Neural progenitor cell (in vitro differentiated cells): ENCODE measurements at places on chromosomes 2 and 18.

DNA sequence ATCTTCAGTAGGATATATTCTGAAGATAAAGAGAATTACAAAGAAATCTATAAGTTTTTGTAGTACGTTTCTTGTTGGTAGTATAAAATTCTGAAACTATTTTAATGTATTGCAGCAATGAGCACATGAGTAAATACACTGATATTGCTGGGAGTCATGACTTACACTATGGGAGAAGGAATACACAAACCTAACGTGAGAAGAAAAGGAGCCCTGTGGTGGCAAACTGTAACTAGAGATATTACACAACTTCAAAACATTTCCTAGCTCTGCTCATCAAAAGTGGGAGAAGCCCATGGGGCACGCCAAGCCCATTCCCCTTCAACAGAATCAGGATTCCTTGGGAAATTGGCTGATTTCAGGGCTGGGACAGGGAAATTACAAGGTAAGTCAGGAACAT is 20.5 kb downstream of the SPIRE1 start:
- DNase-seq, result no peak

DNA sequence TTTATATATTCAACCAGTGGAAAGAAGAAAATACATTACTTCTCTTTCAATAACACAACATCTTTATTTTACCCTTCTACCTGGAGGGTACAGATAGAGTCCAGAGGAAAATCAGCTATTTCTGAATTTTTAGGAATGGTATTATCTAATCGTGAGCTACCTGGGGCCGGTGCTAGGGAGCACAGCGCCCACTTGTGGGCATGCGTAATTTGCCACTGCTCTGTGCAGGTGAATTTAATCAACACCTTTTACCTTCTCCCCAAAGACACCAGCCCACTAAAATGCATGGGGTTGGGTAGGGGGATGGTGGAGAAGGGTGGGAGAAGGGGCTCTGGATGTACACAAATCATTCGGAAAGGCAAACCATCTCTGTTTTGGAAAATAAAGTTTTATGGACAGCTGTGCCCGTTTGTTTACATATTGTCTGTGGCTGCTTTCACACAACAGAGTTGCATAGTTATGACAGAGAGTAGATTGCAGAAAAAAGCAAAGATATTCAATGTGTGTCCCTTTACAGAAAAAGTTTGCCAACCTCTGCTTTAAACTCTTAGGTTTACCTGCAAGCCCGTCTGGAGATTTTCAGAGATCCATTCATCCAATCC is 51.5 kb upstream of the DCC start:
- DNase-seq, result peak; percentile 66

DNA sequence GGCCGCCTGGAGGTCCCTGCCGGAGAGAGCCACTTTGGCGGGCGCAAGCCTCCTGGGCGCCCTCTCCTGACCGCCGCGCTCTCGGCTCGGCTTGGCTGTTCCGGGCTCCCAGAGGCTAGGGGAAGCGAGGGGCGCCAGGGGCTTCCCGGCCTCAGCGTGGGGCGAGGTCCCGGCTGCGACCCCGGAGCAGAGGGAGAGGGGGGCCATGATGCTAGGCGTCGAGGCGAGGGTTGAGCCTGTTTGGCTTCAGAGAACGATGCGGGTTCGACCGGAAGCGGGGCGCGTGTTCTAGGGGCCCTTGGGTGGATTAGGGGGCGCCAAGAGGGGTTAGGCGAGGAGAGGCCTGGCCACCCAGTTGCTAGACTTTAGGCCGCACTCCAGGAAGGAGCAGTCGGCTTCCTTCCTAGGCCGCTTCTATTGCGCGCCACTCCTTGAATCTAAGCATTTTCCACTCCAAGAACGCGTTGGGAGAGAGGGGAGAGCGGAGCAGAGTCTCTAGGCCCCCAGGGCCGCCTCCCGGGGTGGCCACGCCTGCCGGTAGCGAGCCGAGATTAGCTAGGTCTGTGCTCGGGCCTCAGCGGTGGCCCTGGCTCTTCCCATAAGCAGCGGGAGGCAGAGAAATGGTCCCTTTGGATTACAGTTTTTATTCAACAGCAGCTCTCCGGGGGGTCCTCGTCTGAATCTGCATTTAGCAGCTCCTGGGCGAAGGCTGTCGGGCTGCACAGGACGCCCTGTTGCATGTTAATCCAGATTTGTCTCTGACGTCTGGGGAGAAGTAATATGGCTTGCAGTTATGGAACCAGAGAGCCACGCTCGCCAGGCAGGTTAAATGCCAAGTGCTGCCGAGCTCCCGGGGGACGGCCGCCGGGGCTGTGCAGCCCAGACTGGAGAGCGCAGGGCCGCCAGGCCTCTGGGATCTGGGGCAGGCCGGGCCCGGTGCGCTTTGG is 11.3 kb downstream of the MEIS1 start:
- DNase-seq, result peak; percentile 85

DNA sequence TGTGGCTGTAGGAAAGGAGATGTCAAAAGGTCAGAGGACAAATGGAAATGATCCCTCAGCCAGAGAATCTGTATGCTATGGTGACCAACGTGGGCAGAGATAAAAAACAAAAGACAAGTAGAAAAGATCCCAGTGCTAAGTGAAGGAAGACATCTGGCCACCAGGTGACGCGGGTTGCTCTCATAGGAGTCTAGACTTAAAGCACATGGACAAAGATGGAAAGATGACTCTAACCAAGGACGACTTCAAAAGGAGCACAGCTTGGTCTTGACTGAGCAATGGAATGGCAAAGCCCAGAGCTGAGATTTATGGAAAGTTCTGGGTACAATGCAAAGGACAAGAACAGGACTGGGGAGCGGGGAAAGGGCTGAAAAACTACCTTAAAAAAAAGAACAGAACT is 96.8 kb downstream of the CLIP4 start:
- no peak for DNase-seq

DNA sequence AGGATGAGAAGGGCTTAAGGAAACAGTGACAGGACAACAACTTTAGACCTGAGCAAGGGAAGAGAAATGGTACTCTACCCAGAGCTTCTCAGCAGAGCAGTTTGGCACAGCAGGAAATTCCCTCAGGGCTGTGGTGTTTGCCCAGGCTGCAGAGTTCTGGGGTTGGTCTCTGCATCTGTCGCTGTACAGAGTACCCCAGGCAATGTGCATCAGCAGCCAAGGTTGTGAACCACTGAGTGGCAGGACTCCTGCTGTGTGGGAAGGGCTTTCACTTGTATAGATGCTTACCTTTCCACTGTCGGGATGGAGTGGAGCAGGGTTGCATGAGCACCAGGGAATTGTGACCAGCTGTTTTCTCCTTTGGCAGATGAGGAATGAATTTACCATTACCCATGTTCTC is 21.2 kb downstream of the STAMBP start:
- DNase-seq, result no peak

DNA sequence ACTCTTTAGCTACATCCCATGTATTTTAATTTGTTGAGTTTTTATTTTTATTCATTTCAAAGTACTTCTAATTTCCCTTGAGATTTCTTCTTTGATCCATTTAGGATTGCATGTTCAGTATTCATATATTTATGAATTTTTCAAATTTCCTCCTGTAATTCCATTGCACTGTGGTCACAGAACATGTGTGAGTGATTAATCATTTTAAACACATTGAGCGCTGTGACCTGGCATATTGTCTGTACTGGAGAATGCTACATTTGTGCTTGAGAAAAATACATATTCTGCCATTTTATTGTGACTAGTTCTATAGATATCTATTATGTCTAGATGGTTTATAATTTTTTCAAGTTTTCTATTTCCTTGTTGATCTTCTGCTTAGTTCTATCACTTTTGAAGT is 353.7 kb downstream of the RAD51AP2 start:
- no peak for DNase-seq

DNA sequence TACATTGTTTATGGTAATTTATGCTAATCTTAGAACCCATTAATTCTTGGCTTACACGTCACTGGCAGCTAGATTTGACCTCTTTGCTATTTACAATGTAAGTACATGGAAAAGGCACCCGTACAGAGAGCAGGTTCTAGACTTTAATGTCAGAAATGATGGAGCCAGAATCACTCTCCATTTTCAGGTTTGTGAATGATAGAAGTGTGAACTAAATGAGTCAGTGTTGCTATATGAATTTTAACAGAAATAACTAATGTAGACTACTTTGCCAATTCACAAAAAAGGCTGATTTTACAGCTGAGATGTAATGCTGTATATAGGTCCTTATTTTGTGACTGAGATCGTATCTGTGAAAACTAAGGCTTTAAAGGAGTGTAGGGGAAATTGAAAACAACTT is 214.6 kb downstream of the LDLRAD4 start:
- DNase-seq, result no peak

GRCh38 chr18:35441857-35442595 is 55.7 kb downstream of the INO80C start:
- no peak for DNase-seq

DNA sequence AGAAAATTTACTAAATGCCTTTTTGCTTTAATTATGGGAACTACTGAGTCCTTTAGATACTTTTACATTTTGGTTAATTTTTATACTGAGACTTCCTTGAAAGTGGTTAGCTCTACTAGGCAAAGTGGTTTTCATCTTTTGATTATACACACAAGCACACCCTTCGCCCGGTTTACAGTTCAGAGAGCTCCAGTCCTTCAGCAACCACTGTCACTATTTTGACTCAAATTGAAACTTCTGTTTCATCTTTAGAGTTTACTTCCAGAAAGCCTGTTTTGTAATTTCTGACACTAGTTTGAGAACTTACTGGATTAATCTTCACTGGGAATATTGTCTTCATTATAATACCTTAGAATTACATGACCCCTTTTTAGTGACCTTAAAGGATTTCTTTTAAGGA is 140.3 kb upstream of the FOSL2 start:
- no peak for DNase-seq

GRCh38 chr2:200494048-200494447 is 15.8 kb downstream of the KCTD18 start:
- DNase-seq, result no peak

GRCh38 chr2:58680755-58681310 is 439.7 kb upstream of the FANCL start:
- DNase-seq, result no peak

GRCh38 chr2:64866797-64867196 is 122.4 kb upstream of the SLC1A4 start:
- DNase-seq, result no peak

DNA sequence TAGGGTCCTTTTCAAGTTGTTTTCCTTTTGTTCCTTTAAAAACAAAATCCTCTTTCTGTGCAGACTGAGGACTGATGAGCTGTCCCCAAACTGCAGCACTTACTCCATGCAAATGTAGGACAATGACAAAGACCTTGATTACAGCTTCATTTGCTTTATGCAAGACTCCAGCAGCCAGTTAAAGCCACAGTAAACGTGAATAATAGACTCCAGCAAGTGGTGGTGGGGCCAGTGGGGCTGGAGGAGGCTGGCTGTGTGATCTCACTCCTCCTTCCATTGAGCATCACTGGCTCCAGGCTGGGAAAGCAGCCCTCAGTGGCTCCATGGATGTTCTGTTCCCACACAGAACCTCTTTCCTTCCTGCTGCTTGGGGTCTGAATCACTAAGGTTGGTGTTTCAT is 306.0 kb upstream of the CELF4 start:
- no peak for DNase-seq

GRCh38 chr2:219792446-219792845 is 165.0 kb downstream of the SLC4A3 start:
- no peak for DNase-seq

DNA sequence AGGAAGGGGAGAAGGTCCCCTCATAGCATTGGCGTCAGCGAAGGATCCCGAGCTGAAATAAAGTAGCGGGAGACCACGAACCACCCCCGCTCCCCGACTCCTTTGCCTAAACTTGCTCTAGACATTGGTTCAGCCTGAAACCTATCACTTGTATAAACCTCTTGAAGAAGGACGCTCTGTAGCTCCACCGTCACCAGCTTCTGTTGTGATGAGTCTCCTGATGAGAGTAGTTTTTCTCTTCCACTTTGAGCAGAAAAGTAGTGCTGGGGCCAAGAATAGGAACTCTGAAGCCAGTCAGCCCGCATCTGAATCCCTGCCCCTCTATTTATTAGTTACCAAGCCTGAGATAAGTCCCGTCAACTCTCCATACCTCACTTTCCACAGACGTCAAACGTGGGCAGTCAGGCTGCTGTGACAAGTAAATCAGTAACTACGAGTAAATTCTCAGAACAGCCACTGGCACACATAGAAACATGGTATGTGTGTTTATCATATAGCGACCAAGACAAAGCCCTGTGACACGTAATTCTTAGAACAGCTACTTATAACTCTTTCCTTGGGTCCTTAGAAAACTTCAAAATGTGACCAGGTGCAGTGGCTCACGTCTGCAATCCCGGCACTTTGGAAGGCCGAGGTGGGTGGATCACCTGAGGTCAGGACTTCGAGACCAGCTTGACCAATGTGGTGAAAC is 61.7 kb downstream of the CD226 start:
- no peak for DNase-seq

DNA sequence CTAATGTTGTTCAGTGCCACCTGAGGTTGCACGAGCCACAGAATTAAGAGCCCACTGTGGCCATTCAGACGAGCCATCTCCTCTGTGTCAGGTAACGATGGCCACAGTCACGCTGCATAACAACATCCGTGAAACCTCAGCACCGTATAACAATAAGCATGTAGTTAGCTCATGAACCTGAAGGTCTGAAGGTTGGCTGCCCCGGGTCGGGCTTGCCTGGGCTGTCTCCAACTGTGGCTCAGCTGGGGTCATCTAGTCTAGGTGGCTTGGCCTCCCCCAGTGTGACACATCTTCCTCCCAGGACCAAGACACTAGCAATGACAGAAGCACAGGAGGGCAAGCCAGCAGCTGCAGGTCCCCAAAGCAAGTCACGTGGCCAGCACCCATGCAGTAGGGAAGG is 258.0 kb downstream of the GLI2 start:
- no peak for DNase-seq

DNA sequence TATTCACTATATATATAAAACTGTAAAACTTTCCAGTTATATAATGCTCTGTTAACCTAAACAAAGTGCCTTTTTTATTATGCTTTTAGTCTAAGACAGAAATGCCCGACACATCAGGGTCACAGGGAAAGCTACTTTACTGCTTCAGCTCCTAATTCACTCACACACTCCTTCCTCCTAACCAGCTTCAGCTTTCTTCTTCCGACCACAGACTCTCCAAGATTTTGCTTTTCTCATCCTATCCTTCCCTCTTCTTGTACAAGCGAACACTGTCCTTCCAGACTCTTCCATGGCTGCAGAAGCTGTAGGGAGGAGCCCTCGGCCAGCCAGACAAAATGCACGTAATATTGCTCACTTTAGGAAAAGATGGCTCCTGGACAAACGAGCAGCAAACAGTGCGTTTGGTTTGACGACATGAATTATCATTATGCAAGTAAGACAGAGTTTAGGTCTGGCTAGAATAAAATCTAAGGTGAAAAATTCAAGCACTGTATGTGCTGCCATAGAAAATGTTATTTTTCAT is 47.5 kb upstream of the HNRNPA3 start:
- no peak for DNase-seq

GRCh38 chr18:32891130-32891529 is 118.3 kb upstream of the KLHL14 start:
- no peak for DNase-seq

- no peak for DNase-seq
Measured at GRCh38 chr2:140440815-140441214, 1660.6 kb upstream of the NXPH2 start.

GRCh38 chr2:36356990-36357846 is 1.6 kb downstream of the CRIM1 start:
- peak; percentile 75 for DNase-seq

- DNase-seq, result no peak
Measured at GRCh38 chr18:53566626-53567025, 657.8 kb downstream of the MBD2 start.
